Stimulated activated CD8-positive, alpha-beta memory T cell treated with anti-CD3 and anti-CD28 coated beads, Interleukin-7, amount 100 ng/mL, for 48 hours (primary cell): ENCODE measurements at places on chromosomes 6 and 20.

DNA sequence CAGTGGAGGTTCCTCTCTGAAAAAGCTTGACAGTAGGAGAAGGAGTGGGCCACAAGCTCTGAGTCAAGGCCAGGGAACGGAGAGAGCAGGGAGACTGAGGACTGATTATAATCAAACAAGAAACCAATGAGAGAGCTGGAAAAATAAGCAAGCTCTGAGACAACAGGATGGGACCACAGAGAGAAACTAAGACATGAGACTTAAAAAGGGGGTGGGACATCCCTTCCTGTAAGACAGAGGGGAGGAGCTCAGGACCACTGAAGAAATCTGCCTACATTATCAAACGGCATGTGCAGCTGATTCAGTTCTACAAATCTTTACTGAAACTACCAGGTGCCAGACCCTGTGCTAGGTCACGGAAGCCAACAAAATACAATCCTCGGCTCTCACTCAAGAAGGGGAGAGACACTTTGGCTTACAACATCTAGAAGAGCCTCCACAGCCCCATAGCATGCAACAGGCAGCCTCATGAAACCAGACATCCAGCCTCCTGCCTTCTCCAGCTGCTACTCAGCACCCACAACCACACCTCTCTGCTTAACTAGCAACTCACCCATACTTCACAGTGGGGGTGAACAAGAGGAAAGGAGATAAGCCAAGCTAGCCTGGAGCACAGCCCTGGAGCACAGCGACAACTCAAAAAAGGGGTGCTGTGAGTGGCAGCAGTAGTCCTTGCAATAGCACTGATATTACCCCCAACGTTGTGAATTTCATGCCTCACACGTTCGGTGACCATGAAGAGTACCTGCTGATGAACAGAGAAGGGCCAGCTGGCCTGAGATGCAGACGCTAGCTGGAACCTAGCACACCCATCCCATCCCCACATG, 39.1 kb upstream of the ANKRD60 start:
- DNase-seq = no peak

DNA sequence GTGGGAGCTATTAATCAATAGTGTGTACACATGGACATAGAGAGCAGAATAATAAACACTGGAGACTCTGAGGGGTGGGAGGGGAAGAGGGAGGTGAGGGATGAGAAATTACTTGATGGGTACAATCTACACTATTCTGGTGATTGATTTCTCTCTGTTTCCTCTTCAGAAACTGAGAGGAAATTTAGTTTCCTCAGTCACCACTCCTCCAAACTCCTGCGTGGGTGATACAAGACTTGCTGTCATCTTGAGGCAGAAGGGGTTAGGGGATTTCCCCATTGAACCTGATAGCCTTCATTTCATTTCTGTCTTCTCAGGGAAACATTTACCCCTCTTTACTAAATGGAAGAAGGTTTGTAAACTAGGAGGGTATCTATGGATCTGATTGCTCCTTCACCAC, 84.3 kb upstream of the ESR1 start:
- peak; percentile 51 for DNase-seq

DNA sequence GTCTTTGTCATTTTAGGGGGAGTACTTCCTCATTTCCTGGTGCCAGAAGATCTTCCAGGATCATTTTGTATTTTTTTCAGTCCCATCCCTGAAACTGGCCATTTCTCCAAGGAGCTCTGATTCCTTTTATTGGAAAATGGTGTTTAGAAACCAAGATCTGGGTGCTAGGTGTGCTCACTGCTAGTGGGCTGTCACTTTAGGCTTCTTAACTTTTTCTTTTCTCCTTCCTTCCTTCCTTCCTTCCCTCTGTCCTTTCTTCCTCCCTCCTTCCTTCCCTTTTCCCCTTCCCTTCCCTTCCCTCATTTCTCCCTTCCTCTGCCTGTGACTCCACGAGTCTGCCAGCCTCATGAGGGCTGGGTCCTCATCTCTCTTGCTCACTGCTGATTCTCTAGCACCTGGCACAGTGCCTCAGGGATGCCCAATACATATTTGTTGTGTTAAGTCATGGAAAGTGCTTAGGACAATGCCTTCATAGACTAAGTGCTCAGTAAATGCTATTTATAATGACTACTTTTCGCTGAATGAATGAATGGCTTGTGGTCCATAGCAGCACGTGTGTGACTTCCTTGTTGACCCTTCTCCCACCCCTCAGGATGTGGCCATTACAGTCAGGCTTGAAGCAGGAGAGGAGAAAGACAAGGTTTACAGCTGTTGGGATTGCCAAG, 36.9 kb downstream of the APCDD1L start:
- DNase-seq = no peak

DNA sequence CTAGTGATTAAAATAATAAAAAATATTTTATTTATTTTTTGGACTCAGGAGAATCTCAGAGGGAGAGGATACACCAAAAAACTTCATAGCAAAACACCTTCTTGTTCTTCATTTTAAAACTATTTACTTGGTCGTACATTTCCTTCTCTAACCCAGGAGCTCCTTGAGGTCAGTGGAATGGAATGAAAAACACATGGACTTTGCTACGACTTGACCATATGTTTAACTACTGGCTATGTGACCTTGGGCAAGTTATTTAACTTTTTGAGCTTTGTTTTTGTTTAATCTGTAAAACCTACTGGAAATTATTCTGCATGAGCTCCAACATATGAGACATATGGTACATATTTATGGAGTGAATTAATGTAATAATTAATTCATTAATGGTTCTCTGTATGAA, 1005.5 kb upstream of the CITED2 start:
- DNase-seq = no peak

- DNase-seq = no peak
Measured at GRCh38 chr20:51357543-51357942, 185.0 kb downstream of the NFATC2 start.

- no peak for DNase-seq
Measured at GRCh38 chr6:42961020-42961470, 491 bp downstream of the GNMT start.

DNA sequence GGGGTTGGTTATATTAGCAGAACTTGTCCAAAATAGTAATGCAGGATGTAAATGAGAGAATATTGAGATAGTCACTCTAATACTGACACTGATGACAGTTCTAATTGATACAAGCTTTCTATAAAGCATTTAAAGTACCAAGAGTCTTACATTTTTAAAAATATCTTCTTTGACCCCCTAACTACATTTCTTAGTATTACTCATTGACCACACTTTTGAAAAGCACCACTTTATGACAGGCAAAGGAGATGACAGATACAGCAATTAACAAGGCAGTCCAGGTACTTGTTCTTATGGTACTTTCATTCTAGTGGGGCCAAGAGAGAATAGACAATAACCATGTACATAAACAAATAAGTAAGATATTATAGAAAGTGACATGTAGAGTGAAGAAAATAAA, 139.4 kb upstream of the EYA4 start:
- DNase-seq = no peak

DNA sequence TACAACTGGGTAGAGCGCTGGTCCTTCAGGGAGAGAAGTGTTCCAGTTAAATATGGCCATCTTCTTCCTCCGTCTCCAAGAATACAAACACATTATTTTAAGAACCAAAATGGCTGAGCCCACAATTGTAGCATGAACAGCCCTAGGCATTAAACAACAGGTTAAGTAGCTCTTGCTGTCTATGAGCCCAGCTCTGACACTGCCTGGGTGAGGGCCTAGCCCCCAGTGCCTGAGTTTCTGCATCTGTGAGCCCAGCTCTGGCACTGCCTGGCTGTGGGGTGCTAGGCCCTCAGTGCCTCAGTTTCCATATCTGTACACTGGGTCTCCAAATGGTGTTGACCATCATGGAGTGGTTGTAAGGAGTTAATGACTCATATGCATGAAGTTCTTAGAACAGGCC, 24.8 kb upstream of the DACT2 start:
- no peak for DNase-seq

DNA sequence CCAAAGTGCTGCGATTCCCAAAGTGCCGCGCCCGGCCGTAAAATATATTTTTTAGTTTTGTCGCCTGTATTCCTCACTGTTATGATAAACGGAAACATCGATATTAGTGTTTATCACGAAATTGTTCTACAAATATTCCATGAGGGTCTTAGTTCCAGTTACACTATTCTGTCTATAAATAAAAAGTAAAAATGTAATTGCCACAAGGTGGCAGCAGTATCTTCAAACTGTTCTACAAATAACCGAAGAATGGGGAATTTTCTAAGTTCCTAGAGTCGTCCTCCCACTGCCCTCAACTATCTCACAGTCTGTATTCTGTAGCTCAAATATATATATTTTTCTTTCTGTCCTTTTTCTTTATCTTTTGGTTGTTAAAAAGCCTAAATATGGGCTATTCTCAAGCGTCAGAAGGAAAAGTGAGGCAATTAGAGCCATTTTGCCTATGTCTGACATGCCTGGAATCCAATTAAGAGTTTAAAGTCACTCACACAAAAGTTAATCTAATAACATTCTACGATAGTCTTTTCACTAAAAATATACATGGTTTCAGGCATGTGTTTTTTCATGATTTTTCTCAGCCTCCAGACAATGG, 14.2 kb upstream of the FAM162B start:
- DNase-seq = no peak

DNA sequence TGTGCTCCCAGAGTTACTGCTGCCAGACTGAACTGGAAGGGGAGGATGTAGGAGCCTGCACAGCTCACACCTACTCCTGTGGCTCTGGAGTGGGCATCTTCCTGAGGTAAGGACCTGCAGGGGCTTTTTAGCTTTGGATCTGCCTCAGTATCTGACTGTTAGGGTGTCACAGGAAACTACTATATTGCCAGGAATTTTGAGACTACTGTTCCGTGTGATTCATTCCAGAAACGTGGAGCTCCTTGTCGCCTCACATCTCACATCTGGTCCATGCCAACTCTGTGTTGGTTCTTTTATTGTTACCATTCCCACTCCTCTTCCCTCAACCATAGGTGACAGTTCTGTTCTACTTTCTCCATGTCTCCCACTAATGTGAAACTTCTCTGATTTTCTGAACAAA, 34.1 kb downstream of the PRPH2 start:
- DNase-seq = no peak

DNA sequence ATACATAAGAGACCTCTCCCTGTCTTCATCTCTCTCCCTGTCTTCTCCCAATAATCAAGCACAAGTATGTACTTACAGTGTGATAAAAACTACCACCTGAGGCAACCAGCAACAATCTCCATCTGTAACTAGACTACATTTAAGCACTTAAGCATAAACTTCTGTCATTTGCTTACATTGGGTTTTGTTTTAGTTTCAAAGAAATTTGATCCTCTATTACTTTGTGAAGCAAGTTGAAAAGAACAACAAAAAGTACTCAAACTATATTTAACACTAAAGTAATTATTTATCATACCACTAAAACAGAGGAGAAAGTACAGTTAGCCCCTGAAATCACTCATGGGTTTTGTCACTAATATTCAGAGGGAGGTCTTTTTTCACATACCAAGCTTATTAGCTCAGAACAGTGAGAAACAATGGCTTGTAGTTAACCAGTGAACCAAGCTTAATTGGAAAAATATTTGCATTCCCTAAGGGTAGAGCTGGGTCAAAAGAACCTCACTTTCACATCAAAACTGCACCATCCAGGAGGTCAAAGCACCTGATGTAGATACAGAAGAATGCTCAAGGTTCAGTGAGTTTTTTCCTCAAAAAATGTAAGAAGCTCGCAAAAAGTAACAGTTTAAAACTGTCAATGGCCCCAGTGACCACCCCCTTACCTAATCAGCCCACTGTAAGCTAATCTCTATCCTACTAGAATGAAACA, 34.1 kb downstream of the DCDC2 start:
- no peak for DNase-seq

DNA sequence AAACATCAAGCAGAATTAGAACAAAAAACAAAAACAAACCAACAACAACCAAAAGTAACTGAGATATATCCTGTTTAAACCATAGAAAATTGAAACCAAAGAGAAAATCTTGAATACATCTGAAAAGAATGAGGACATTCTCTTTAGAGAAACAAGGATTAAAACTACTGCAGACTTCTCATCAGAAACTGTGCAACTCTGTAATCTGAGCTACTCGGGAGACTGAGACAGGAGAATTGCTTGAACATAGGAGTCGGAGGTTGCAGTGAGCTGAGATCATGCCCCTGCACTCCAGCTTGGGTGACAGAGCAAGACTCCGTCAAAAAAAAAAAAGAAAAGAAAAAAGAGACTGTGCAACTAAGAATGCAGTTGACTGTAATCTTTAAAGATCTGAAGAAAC, 153.4 kb downstream of the SYNDIG1 start:
- DNase-seq = no peak

GRCh38 chr6:17450397-17450796, 57.0 kb downstream of the CAP2 start:
- no peak for DNase-seq

DNA sequence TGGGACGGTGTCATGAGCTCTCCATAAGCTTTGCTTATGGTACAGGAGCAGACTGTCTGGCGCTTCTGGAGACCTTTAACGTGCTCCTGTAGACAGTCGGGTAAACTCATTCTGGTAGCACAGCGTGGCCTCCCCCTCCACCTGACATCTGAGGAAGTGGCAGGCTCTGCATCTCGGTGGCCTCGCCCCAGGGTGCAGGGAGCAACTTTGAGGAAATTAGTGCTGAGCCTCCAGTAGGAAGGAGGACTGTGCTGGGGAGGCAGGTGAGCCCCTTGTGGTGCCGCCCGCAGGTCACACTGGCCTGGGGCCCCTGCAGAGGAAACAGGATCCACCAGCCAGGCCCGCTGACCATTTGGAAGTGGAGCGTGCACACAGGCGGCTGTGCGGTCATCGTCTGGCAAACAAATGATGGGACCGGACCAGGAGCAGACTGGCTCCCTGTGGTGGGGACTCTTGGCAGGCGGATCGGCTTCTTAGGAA, 57.9 kb downstream of the SYNJ2 start:
- no peak for DNase-seq

DNA sequence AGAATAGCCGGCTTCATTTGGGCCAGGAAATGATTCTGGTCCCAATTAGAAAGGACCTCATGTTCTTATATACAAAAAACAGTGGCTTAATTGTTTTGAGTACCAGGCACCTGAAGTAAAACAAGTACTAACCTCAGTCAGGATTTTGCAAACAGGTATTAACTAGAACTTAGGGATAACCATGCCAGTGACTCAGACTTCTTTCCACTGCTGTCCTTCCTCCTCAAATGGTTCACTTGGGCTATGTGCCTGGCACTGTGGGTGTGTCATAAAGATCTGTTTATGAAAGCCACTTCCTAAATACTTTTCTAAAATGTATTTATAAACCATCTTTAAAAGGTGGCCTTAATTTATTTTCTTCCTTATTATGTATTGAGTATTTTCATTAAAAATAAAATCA, 10.7 kb downstream of the CLDN20 start:
- no peak for DNase-seq

DNA sequence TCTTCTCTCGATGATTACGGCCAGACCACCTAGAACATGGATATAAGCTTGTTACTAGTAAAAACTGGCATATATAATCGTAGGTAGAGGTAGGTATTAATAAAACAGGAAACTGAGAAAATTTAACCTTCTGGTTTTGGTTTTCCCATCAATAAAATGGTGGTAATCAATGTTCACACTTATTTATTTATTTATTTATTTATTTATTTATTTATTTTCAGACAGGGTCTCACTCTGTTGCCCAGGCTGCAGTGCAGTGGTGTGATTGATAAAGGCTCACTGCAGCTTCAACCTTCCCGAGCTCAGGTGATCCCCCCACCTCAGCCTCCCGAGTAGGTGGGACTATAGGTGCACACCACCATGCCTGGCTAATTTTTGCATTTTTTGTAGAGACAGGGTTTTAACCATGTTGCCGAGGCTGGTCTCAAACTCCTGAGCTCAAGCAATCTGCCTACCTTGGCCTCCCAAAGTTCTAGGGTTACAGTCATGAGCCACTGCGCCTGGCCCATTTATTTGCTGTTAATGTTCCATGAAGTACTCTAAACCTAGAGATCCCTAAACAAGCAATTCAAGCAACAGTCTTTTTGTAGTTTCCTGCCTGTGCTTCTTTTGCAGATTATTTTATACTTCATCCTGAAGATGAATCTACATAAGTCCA, 11.5 kb downstream of the TOMM6 start:
- DNase-seq = no peak
